ENCODE measurements at places on chromosomes 4 and X.

DNA sequence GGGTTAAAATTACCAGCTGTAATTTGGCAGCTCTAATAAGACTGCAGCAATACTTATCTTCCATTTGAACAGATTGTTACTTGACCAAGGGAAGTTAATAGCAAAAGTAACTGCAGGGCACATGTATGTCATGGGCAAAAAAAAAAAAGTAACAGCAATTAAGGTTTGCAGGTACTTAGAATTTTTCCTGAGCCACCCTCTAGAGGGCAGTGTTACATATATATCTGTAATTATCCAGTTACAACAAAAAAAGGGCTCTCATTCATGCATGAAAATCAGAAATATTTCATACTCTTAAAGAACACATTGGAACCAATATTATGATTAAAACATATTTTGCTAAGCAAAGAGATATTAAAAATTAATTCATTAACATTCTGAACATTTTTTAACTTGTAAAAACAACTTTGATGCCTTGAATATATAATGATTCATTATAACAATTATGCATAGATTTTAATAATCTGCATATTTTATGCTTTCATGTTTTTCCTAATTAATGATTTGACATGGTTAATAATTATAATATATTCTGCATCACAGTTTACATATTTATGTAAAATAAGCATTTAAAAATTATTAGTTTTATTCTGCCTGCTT lies 25.1 kb downstream of the XIAP start:
- peak; percentile 2 for DNase-seq

DNA sequence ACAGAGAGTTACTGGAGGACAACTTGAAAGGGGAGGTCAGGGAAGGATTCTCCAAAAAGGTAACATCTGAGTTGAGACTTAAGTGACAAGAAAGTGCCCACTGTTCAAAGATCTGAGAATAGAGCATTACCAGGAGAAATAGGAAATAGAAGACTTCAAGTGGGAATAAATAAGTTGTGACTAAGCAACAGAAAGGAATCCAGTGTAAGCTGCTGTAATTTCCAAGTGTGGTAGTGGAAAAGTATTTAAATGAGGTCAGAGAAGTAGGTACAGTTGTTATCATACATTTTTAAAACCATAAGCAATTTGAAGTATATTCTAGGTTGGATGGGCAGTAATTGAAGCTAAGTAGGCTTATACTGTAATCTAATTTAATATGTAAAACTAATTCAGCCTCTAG lies 211.9 kb downstream of the FBXO8 start:
- DNase-seq, result no peak

DNA sequence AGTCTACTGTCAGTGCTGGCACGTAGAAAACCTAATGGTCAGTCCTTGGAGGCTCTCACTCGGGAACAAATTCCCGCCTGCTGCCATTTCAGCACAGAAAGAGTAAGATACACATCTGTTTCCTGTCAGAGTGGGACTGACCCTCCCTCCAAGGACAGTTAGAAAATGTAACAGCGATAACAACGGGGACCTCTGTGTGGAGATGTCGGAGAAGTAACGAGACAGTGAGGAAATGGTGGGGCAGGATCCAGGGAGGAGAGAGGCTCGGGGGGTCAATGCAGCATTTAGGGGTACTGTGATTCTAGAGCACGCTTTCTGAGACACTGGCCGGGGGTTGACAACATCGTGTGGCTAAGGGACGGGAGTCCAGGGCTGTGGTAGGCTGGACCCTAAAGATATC lies 36.0 kb upstream of the SORCS2 start:
- no peak for DNase-seq

DNA sequence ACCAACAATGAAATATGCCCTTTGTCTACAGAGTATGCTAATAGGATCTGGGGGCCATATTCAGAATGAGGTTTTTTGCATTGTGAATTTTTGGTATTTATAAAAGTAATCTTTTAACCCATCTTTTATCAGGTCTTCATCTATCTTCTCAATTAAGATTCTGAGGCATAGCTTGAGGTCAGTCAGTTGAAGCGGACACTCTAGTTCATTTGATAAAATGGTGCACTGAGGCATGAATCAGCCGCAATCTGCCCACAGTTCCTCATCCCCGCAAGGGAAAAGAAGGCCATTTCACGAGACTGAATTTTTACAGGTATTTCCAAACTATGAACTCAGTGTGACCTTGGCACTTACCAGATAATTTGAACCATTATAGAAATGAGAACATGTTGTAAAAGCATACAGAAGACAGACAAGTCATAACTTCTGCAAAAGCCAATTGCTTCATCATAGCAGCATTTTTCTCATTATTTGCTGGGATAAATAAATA lies 19.3 kb upstream of the VCX2 start:
- no peak for DNase-seq

- DNase-seq, result no peak
These were observed 144.2 kb downstream of the PDHA2 start for GRCh38 chr4:95984081-95984480.

DNA sequence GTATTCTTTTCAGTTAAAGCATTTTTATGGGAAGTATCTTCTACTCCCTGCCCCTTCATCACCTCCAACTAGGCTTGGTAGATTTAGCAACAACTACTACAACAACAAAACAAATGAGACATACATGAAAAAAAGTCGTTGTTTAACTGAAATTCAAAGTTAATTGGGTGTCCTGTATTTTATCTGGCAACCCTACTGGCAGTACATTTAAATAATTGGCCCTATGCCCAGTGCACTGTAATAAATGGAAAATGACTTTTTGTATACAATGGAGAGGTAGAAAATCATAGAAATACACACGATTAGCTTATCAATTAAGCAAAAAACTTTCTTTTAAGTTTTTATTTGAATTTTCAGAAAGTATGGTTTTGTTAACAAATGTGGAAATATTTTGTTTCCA lies 21.4 kb upstream of the CLGN start:
- no peak for DNase-seq

- peak; percentile 39 for DNase-seq
These were observed at the start of gene SLC16A2 for GRCh38 chrX:74421036-74421739. Gene SLC16A2, plus strand, starts transcription at chrX:74421493. Its CDS starts 145 bp downstream, at chrX:74421638.

- DNase-seq, result no peak
These were observed 161.6 kb upstream of the PRDX4 start for GRCh38 chrX:23505531-23506303.

GRCh38 chrX:28966331-28966730 lies 379.1 kb downstream of the IL1RAPL1 start:
- no peak for DNase-seq

- DNase-seq, result no peak
These were observed 47.0 kb downstream of the SPRY1 start for GRCh38 chr4:123443401-123444289.

DNA sequence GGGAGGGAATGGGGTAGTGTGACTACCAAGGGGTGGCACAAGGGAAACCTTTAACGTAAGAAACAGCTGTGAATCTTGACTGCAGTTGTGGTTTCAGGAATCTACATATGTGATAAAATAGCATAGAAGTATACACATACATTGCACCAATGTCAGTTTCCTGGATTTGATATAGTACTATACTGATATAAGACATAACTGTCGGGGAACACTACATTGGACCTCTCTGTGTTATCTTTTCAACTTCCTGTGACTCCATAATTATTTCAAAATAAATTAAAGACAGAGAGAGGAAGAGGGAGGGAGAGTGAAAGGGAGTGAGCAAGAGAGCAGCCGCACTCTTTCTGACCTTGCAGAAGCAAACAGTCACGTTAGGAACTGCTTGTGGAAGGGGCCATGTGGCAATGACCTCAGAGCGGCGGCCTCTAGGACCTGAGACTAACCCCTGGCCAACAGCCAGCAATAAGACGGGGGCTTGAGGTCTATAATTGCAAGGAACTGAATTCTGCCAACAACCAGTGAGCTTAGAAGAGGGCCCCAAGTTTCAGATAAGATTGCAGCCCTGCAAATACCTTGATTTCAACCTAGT lies 47.4 kb downstream of the NALF2 start:
- DNase-seq, result no peak

DNA sequence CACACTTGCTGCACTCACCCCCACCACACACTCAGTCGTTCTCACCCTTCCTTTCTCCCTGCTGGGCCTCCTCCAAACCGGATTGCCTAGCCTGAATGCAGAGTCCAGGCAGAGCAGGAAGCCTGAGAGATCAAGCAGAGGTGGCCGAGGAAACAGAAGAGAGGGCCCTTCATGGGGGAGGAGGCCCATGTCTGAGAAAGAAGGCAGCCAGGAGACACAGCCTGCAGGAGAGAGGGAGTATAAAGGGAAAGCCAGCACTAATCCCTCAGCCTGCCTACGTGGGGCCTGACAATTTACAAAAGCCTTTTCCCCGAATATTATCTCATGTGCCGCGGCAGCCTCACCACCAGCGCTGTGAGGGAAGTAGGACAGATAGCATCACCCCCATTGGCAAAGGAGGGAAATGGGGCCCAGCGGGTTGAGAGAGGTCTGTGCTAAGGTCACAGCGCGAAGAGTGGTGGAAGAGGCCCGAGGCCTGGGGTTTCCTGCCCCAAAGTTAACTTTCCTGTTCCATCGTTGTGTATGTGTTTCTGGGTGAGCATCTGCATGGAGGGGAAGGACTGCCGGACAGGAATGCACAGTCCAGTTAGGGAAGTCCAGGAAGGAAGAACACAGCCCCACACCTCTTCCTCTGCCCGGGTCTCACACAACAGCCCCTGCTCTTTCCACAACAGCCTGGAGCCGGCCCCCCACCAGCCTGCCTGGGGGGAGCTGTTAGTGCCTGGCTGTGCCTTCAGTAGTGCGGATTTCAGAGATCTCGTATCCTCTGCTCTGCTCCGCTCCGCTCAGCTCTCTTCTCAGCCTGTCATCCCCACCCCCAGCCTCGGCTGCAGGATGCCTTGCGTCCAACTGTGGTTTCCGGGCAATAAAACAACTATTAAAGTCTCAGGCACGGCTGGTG lies 50.9 kb upstream of the BCOR start:
- no peak for DNase-seq

DNA sequence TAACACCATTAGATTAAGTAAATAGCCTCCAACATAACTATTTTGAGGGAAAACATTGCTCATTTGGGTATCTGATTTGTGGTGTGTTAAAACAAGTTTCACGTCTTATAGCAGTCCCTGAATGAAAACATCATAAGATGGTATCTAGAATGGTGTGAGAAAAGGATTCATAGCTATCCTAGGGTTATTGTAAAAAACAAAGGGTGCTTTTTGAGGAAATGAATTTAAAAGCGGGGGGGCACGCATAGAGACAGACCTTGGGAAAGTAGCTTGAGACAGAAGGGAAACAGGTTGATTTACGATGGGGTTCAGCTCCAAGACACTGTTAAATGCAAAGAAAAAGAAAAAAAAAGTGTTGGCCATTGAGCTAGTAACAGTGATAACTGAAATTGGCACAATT lies 768 bp upstream of the CXCL10 start:
- no peak for DNase-seq

DNA sequence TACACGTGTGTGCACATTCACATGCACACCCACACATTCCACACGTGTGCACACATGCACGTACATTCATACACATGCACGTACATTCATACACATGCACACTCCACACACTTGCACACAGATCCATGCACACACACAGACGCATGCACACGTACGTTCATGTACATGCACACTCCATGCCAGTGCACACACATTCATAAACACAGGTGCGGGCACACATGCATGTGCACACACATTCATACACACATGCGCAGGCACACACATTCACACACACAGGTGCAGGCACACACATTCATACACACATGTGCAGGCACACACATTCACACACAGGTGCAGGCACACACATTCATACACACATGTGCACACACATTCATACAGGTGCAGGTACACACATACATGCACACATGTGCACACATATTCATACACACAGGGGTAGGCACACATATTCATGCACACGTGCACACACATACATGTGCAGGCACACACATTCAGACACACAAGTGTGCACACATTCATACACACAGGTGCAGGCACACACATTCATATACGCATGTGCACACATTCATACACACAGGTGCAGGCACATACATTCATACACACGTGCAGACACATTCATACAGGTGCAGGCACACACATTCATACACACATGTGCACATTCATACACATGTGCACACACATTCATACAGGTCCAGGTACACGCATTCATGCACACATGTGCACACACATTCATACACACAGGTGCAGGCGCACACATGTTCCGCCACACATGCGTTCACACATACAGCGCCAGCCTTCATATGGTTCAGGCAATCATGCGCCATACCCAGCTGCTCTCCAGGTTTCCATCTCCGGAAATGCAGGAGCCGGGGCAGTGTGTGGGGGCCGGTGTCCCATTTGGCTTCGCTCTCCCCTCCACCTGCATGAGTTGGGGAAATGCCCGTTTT lies 124.8 kb downstream of the HMX1 start:
- no peak for DNase-seq

DNA sequence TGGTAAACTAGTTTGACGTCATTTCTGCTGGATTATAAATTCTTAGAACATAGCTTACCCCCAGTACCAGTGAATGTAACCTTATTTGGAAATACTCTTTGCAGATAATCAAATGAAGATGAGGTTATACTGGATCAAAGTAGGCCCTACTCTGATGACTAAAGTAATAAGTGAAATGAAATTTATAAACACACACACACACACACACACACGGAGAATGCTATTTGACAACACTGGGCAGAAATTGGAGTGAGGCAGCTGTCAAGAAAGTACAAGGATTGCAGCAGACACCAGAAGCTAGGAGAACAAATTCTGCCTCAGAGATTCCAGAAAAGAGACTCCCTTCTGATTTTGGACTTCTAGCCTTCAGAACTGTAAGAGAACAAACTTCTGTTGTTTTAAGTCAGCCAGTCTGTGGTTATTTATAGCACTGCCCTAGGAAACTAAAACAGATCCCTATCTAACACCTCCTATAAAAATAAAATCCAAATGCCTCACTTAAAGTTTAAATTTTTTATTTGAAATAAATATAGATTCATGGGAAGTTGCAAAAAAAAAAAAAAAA lies 448.6 kb downstream of the PCDH18 start:
- no peak for DNase-seq

DNA sequence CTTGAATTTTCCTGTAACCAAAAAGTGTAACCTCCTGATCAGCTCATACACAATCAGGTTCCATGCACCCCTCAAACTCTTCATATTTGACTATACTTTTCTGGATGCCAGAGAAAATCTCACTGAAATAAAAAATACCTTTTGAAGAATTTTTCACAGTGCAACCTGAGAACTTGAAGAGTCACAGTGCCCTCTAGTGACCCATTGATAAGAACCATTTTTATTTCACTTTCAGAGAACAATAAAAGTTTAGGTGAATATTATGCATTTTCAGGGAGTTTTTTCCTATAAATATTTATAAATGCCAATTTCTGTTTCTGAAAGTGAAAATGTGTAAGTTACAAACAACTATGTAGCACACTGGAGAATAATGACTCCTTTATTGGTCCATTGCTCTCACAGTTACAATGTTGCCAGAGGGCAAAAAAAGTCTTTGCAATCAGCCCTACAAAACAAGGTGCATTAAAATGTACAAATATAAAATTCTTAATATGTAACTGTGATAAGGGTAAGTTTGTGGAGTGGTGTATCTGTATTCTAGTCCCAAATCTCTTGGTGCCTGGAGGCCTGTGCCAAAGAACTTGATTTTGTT lies 153.6 kb upstream of the INTU start:
- DNase-seq, result no peak

- no peak for DNase-seq
These were observed 3.7 kb downstream of the SRPX2 start for GRCh38 chrX:100647739-100648138.

All from DMS79 treated with DMSO at 0.1 percent for 48 hours (cell line).